Esophagus mucosa (tissue), 1 donor: ENCODE measurements at places on chromosomes 16 and 17. TPM values are rescaled to one million over a fixed set of nuclear protein-coding genes. Genes with fewer than 3 reads are reported as not detected.
A peak's percentile ranks its signal among the peaks of the same experiment; 100 is the strongest.

- ATAC-seq: peak; percentile 99
These were observed 82.3 kb downstream of the CCDC182 start for GRCh38 chr17:57662644-57663308.

- no peak for ATAC-seq
These were observed 148.4 kb downstream of the PITPNC1 start for GRCh38 chr17:67525239-67526135.

- no peak for ATAC-seq
These were observed 24.9 kb downstream of the KIAA0513 start for GRCh38 chr16:85052536-85052935.

DNA sequence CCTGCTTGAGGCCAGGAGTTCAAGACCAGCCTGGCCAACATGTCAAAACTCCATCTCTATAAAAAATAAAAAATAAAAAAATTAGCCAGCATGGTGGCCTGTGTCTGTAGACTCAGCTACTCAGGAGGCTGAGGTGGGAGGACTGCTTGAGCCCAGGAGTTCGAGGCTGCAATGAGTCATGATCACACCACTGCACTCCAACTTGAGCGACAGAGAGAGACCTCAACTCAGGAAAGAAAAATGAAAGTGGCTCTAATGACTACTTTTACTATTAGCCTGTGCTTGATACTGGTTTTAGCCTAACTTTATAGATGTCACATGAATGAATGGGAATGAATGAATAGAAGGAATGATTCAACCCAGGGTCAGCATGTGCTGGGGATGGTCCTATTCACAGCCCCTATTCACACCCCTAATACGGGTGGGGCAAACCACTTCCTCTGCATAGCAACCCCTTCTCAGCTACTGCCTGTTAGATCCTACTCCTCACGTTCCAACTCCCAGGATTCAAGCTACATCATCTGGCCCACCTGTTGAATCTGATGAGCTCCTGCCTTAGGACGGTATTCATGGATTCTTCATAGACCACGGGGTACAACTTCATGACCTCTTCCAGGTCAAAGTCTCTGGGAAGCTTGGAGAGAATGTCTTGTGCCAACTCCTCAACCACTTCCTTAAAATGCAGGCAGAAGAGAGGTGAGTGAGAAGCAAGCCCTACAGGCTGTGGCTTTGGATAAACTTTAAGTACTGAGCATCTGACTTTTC is 40.5 kb downstream of the LYRM1 start:
- no peak for ATAC-seq

- ATAC-seq: peak; percentile 43
These were observed 5.6 kb upstream of the CRYM start for GRCh38 chr16:21283521-21284289.

GRCh38 chr17:79745641-79746105 is 14.9 kb downstream of the ENPP7 start:
- ATAC-seq: peak; percentile 69

DNA sequence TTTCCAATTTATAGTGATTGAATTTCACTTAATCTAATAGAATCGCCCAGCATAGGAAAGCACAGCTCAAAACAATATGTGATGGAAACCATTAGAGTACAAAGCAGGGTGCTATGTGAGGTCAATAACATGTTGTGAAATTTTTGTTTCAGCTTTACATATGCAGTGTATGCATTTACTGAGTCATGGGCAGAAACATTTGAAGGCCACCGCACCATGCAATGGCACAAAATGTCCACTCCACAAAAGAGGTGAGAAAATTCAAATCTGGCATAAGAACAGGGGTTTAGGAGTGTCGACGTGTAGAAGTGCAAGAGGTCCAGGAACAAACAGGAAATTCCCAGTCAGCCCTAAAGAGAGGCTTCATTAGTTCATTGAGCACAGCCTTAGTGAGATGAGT is 131.2 kb downstream of the ANKFN1 start:
- no peak for ATAC-seq

The CACNG1 gene
- not detected for total RNA-seq

DNA sequence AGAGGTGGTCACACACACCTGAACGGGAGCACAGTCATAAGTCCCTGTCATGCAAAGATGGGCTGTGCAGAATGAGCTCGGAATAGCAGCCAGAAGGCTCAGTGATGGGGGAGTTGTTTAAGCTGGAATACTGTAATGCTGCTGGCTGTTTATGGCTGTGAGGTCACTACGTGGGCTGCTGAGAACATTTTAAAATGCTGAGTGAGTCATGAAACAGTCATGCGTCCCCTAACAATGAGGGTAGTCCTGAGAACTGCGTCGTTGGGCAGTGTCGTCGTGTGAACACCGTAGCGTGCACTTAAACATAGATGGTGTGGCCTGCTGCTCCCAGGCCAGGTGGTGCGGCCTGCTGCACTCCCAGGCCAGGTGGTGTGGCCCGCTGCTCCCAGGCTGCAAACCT is 39.7 kb downstream of the TBCD start:
- ATAC-seq: no peak

The TEX19 gene
- not detected for total RNA-seq

The ATAD5 gene
- 3.8 TPM for total RNA-seq

The FOXN1 gene
- total RNA-seq: 14.8 TPM

DNA sequence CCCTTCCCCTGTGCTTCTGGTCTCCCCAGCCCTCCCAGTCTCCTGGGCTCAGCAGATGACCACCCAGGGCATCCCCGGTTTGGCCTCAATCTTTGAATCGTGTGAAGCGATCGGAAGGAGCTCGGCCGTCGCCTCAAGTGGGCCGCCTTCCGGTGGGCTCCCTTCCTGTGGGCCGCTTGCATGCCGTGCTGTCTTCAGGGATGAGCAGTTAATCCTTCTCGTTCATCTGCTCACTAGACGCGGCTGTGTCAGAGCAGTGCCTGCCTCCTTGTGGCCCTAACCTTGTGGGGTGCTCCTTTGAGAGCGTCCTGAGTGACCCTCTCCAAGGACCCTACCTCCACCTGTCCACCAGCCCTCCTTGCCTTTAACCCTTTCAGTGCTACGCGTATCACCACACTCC is 40.4 kb downstream of the BAIAP2 start:
- no peak for ATAC-seq

- no peak for ATAC-seq
These were observed 59.9 kb upstream of the GRIN2A start for GRCh38 chr16:10242097-10242496.

- no peak for ATAC-seq
These were observed 232.4 kb upstream of the PSMD7 start for GRCh38 chr16:74064120-74064735.

The CEP295NL gene
- total RNA-seq: 1.7 TPM

GRCh38 chr17:75487351-75488070 is 27.8 kb downstream of the CASKIN2 start:
- peak; percentile 17 for ATAC-seq

DNA sequence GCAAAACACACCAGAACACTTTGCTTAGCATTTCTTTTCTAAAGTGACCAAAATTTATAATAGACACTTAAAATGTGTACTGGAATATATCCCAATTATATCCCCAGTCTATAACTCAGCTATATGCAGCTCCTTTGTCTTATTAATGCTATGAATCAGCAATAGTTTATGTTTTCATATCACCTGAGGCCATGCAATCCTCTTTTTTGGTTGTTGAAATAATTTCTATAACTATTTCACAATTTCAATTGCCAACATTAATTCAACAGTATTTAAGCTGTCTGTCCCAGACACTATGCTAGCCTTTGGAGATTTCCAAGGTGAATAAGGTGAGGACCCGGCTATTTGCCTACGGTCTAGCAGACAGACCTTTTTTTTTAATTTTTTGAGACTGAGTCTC is 17.2 kb upstream of the BMERB1 start:
- ATAC-seq: no peak

GRCh38 chr17:7576432-7576937 is 3.0 kb upstream of the CD68 start:
- no peak for ATAC-seq

DNA sequence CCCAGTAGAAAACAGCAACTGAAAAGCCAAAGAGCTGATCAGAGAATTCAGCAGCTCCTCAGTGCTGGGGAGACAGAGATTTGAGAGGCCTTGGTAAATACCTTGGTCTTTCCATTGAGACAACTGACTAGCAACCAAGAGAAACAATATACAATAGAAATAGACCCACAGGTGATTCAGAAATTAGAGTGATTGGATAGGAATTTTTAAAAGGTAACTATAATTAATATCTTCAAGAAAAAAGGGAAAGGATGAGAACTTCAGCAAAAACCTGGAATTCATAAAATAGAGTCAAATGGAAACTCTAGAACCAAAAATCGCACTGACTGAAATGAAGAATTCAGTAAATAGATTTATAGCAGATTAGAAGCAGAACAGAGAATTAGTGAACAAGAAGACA is 32.5 kb upstream of the ITGAX start:
- no peak for ATAC-seq

DNA sequence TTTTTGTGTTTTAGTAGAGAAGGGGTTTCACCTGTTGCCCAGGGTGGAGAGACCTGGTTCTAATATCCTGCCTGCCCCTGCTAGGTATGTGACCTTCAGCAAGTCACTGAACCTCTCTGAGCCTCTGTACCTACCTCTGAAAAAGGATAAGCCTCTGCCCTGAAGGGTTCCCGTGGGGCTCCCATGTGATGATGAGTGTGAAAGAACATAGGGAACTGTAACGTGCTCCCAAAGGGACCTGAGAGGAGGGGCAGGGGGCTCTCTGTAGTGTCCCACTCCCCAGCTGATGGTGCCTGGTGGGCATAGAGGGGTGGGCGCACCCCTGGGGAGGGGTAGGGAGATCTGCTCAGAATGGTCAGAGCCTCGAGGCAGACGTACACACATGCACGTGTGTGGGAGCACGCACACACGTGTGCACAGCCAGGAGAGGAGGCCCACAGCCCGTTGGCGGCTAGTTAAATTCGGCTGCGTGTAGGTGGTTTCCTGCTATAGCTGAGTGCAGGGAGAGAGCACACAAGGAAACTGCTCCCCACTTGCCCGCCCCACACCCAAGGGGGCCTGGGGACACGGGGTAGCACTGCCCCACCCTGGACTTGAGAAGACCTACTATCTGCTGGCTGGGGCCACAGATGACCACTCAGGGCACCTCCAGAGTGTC is 6.7 kb downstream of the KCNH4 start:
- ATAC-seq: no peak

The CRHR1 gene
- 0.40 TPM for total RNA-seq

DNA sequence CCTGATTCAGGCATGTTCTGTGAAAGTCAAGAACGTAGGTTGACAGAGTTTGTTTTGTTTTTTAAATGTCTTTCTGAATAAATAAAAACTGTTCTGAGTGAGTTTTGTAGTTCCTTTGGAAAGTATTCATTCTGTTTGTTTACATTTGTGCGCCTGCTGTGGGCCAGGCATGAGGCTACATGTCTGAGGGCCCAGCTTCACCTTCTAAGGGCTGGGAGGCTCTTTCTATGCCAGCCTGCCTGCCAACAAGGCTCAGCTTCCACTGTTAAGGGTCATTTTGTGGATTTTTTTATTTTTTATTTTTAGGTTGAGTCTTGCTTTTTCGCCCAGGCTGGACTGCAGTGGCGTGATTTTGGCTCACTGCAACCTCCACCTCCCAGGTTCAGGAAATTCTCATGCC is 6.1 kb downstream of the WWOX start:
- ATAC-seq: peak; percentile 68
